A172 (cell line): ENCODE measurements at places on chromosomes 6 and 20. TPM values are rescaled to one million over a fixed set of nuclear protein-coding genes. Genes with fewer than 3 reads are reported as not detected.

JPH2 gene
- 3.1 and 4.8 TPM in 2 replicates for total RNA-seq

- no peak for DNase-seq
Observed at GRCh38 chr6:166411721-166412151, 29.0 kb upstream of the MPC1 start.

DNA sequence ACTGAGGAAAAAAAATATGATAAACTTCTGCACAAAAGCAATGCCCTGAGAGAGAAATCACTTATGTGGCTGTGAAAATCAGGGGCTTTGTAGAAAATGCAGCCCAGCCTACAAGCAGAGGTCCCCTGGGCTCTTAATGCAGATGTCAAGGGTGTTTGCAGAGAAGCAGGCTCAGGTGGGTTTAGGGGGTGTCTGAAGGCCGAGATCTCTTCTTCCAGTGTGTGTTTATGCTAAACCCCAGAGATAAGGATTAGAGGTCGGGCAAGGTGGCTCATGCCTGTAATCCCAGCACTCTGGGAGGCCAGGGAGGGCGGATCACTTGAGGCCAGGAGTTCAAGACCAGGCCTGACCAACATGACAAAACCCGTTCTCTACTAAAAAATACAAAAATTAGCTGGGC is 78.5 kb downstream of the TMEM242 start:
- DNase-seq = no peak

CNR1 gene
- total RNA-seq = not detected in 2 replicates

- DNase-seq = no peak
Observed at GRCh38 chr6:102114402-102114801, 720.9 kb downstream of the GRIK2 start.

DNA sequence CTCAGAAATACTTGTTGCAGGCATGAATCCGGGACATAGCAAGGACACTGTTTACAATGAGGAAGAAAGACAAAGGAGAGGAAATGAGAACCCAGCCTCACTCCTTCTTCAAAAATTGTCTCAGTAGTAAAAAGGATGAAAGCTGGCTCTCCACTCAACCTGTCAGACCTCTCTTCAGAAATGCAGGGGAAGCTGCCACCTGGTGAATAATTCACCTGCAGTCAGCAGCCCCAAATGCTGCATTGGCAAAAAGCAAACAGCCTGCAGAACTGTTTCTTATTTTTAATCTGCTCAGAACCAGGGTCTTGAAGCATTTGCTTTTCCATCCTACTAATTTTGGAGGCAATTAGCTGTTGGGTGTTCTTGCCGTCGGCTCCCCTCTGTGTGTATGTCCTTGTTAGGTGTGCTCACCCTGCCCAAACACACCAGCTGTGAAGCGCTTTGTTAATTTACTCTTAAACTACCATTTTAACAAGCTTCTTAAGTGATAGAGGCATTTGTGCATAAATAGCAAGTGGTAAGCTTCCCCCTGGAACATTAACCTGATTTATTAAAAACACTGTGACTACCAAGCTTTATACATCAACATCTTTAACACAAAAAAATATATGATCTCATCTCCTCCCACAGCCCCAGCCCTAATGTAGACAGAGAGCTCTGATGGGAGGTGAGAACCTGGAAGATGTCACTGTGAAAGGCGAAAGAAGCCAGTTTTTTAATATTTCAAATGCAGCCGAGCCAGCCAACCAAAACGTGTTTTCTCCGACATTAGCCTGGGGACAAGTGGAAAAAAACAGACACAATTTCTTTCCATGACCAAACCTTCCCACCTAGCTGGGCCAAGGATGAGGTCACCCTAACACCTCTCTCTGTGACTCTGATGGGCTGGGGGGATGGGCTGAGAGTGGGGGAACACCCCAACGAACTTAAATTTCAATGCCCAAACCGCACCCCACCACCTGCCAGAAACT is 451.0 kb upstream of the SULF2 start:
- DNase-seq = no peak

- DNase-seq = no peak
Observed at GRCh38 chr6:110039981-110040383, 61.9 kb downstream of the GPR6 start.

CCM2L gene
- total RNA-seq = not detected in 2 replicates

DLL1 gene
- total RNA-seq = 3.4 and 4.7 TPM in 2 replicates

GRCh38 chr20:20211274-20211987 is 156.5 kb upstream of the INSM1 start:
- DNase-seq = peak; percentile 96

GRCh38 chr6:147869201-147869600 is 360.7 kb downstream of the SAMD5 start:
- DNase-seq = no peak

TBX18 gene
- total RNA-seq = not detected in 2 replicates

CRISP3 gene
- not detected in 2 replicates for total RNA-seq
